ENCODE measurements at places on chromosomes 5 and 9.

GRCh38 chr5:17075236-17075635 lies 139.1 kb upstream of the MYO10 start:
- no peak for DNase-seq

DNA sequence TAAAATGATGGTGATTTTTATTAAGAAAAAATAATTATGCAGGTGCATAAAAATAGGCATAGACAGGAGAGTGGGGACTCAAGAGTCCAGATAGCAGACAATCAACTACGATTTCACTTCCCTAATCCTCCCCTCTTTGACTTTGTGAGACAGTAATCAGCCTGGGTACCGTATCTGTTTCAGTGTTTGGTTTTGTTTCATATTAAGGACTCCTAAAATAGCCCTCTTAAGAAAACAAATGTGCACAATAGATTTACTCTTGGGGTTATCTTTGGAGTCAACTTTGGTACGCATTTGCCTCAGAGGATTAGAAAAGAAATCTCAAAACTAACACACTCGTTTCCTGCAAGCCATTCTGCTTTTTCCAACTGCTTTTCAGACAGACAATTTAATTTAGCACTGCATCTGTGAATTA lies 96.3 kb downstream of the ZNF608 start:
- no peak for DNase-seq

GRCh38 chr9:79257228-79257781 lies 314.5 kb upstream of the TLE4 start:
- DNase-seq = no peak

GRCh38 chr9:16870596-16871335 lies at the start of gene BNC2:
BNC2 (minus strand) TSS chr9:16870670; CDS start chr9:16870648, 22 bp downstream.
- no peak for DNase-seq

DNA sequence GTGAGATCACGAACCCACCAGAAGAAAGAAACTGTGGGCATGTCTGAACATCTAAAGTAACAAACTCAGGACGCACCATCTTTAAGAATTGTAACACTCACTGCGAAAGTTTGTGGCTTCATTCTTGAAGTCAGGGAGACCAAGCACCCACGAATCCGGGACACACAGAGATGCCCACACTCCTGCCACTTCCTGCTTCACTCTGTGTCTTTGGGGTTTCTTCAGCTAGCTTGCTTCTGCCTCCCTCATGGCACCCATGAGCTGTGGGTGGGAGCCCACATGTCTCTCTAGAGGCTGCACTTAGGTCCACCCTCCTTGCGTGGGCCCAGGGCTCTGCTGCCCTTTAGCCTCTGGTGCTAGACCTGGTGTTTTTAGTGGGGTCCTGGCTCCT lies 61.2 kb upstream of the CNOT6 start:
- DNase-seq = no peak

DNA sequence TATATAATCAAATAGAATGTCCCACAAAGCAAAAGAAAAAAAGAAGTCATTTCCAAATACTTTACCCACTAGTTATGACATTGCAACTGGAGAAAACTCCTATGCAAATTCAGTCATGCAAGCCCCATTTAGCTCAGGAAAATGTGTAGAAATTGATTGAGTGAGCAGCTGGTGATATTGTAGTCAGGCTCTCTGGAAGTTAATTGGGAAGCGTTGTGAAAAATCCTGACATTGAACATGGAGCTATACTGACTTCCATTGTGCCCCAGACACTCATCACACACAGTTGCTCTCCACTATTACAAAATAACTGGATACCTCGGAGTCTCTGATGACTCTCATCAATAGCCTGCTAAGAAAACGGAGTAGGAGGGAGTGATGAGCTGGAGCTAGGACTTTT lies 49.0 kb downstream of the TUSC1 start:
- no peak for DNase-seq

- no peak for DNase-seq
These were observed 123.8 kb downstream of the ASTN2 start for GRCh38 chr9:117290856-117291622.

DNA sequence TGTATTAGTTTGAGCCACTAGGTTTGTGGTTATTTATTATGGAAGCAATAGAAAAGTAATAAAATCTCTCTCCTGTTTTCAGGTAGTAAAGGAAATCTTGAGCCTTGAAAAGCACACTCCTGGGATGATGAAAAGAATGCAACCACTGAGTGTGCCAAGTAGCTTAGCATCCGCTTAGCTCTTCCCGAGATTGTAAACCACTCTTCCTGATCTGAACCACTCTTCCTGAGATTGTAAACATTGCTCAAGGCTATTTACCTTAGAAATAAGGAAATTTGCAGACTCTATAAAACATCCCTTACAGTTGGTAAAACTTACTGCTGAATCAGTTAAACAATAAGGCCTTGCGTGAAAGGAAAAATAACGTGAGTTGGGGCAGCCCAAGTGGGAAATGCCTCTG lies 17.4 kb upstream of the IL33 start:
- no peak for DNase-seq

DNA sequence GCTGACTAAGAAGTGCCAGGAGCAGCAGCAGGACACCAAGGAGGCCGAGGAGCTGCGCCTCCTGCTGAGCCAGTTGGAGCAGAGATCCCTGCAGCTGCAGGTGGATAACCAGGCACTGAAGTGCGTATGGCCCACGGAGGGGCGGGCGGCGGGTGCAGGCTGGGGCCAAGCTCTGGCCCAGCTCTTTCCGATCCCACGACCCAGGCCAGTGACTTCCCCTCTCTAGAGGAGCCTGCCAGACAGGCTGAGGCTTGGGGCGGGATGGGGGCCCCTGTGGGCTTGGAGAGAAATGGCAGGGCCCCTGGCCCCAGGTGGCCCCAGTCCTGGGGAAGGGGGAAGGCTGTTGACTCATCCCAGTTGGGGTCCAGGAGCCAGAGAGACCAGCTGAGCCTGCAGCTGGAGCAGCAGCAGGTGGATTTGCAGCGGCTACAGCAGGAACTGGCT lies 3.6 kb downstream of the PTRH1 start:
- no peak for DNase-seq

- DNase-seq = no peak
These were observed 8.3 kb upstream of the TGFBI start for GRCh38 chr5:136020383-136021015.

GRCh38 chr5:178306430-178307225 lies 74.0 kb upstream of the PHYKPL start:
- no peak for DNase-seq

DNA sequence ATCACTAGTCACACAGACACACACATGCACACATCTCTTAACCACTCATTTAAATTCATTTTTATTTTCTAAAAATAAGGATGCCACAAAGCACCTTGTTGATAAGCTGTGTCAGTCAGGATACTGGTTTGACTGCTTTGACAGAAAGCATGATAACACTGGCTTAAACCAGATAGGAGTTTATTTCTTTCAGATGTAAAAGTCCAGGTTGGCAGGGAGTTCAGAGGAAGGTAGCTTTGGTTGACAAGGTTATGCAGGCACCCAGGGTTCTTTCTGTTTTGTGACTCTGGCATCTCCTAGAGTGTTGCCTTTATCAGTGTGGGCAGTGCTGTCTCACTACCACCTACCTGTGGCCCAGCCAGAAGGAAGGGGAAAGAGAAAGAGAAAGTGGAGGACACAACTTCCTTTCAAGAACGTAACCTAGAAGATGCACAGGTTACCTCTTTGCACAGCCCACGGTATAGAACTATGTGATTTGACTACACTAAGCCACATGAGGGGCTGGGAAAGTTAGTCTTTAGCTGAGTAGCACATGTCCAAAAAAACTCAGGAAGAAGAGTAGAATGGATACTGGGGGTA lies 334.7 kb downstream of the OSTF1 start:
- no peak for DNase-seq

- DNase-seq = no peak
These were observed 101.4 kb upstream of the POC5 start for GRCh38 chr5:75818661-75819060.

DNA sequence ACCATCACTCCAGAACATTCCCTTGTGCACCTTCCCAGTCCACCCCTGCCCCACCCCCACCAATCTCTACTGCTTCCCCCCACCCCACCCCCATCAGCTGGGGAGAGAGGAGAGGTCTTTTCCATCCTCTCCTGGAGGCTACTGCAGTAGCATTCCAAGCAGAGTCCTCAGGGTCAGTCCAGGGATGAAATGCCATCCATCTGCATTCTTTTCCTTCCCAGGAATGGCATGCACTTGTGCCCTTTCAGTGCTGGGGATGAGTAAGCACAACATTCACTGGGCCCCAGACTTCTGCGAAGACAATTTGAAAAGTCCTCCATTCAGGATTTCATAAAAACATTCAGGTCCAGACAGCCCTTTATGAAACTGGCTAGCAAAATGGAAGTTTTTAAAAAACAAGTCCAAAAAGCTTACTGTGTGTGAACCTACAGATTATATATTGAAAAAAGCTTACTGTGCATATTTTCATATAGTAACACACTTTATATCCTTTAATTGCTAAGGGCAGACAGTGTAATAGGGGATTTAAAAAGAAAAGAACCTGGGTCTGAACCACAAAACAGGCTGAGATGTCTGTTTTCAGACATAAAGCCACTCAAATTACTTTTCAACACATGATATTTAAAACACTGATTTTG lies 50.0 kb upstream of the GOLPH3 start:
- no peak for DNase-seq

GRCh38 chr9:38057416-38058195 lies 11.4 kb downstream of the SHB start:
- DNase-seq = no peak

DNA sequence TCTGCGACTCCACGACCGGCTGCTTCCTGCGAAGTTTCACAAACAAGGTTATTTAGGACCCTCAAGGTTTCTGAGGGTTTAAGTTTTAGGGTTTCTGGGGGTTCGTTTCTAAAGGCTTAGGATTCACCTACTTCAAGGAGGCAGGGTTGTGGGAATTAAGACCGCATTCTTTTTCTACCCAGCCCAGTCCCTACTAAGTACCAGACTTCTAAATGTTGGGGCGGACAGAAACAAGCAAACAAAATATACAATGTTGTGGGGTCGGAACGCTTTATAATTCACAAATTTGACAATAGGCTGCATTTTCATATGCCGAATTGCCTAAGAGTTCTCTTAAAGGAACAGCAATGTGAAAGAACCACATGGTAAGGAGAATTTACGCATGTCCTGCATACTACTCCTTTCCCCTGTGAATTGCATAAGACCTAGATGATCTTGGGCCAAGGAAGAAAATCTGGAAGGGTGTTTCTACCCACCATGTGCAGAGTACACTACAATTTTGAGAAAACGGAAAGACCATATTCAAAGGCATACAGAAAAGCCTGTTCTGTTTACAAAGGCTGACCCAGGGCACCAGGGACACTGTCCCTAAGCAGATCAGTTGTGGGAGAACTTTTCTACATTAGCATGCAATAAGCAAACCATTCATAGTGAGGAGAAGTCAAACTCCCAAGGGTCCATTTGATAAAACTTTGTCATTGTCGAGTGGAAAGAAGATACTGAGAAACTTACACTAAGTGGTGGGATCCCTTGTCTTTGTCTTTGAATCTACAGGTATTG lies 457.3 kb downstream of the RAB3C start:
- DNase-seq = no peak

DNA sequence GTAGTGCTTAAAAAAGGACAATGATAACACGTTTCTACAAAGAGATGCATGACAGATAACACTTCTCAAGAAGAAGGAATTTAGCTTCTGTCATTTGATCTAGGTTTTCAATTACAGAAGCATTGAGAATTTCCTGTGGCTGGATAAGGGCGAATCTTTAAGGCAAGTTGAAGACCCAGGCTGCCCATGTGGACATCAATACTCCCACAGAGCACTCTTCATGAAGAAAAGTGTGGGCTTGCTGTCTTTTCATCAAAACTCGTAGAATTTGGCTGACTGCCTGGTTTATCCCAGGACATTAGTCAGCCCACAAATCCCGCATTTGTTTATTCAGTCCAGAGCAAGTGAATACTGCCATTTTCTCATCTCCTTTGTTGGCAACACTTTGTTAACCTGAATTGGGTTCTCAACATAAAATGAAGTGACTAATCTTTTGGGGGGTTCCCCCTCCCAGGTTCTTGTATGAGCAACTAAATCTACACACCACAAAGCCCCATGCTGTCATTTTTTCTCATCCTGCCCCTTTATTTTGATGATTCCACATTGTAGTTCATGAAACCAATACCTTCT lies 43.4 kb upstream of the CDKN2B start:
- DNase-seq = peak; percentile 1

- DNase-seq = no peak
These were observed 22.3 kb downstream of the CAAP1 start for GRCh38 chr9:26870292-26870691.

GRCh38 chr9:135146241-135146640 lies 58.8 kb downstream of the OLFM1 start:
- DNase-seq = no peak

DNA sequence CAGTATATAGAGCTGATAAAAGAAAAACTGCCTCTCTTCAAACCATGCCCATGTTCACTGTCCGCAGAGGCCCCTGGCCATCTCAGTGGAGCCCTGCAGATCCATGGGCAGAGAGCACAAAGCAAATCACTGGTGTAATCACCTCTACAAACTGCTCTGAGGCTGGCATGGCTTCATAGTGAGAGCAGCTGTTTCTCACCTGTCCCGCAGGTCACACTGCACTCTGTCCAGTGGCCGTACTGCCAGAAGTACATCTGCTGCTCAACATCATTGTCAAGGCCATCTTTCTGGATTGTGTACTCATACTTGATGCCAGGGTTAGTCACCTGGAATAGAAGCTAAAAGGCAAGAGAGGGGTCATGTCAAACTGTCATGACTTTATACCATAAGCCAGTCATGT lies 173.3 kb downstream of the TARS1 start:
- DNase-seq = no peak

DNA sequence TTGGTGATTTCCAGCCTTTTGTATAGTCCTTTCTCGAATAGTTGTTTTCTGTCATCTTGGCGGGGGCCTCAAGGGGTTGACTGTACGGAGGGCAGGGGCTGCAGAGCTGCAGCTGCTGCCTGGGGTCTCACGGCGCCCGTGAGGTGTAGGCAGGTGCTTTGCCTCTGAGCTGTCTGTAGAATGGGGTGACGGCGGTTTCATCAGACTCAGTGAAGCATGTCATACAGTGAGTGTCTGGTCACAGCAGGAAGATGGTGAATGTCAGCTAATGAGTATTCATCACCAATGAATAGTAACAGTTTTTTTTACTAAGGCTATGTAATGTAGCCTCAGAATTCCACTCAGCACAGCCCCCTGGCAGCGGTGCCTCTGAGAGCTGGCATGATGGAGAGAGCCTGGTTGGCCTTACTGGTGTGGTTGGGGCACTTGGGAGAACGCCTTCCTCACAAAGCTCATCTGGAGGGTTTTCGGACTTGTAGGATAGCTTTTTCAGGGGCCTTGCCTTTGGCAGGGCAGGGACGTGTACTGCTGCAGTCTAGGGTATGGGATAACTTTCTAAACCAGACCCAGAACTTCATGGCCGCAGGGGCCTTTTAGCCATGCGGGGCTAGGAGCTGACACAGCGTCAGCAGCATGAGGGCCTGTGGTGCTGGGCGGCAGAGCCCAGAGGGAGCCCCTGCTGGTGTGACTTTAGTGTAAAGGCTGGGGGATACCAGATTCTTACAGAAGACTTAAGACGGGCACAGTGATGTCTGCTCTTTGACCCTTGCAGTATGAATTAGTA lies 15.0 kb downstream of the TENT4A start:
- DNase-seq = no peak

Measured in activated gamma-delta T cell treated with anti-CD3 and anti-CD28 coated beads, Interleukin-2, amount 50 U/mL, for 16 hours (primary cell).